Stomach (tissue), 19 donors: ENCODE measurements at places on chromosomes 11 and 22. TPM values are rescaled to one million over a fixed set of nuclear protein-coding genes. Genes with fewer than 3 reads are reported as not detected.

VSIG2 gene
- total RNA-seq: 80.5 TPM

FGF4 gene
- total RNA-seq: not detected

LRRC56 gene
- total RNA-seq: 8.1 TPM

SMTNL1 gene
- total RNA-seq: not detected

DRD4 gene
- not detected for total RNA-seq

C11orf86 gene
- total RNA-seq: not detected

MAJIN gene
- total RNA-seq: not detected

TRIM49 gene
- not detected for total RNA-seq

MUC2 gene
- total RNA-seq: under 0.01 TPM

OR2AT4 gene
- not detected for total RNA-seq

F2 gene
- total RNA-seq: not detected

TUG1 gene
- 58.9 TPM for total RNA-seq

GRAMD1B gene
- 19.3 TPM for total RNA-seq

SYCE3 gene
- not detected for total RNA-seq

TCN2 gene
- total RNA-seq: 11.9 TPM
